ENCODE measurements at places on chromosomes 7 and 10.

GRCh38 chr10:78335371-78335690 is 301.7 kb downstream of the RPS24 start:
- DNase-seq, result no peak

- DNase-seq, result no peak
Measured at GRCh38 chr7:125599387-125599786, 669.8 kb upstream of the POT1 start.

DNA sequence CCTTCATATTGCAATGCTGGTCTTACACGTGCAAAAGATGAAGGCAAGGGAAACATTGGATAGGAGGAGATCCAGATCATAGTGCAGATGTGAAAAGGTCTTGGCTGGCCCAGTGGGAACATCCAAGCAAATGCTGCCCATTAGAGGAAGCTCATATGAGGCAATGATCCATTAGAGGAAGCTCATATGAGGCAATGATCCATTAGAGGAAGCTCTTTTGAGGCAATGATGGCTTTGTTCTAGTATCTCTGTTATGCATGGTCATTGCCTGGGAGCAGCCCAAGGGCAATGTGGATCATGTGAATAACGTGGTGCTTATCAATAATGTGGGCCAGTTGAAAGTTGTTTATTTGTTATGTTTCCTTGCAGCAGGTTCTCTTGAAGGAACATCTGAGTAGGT is 37.8 kb downstream of the STEAP4 start:
- DNase-seq, result no peak

DNA sequence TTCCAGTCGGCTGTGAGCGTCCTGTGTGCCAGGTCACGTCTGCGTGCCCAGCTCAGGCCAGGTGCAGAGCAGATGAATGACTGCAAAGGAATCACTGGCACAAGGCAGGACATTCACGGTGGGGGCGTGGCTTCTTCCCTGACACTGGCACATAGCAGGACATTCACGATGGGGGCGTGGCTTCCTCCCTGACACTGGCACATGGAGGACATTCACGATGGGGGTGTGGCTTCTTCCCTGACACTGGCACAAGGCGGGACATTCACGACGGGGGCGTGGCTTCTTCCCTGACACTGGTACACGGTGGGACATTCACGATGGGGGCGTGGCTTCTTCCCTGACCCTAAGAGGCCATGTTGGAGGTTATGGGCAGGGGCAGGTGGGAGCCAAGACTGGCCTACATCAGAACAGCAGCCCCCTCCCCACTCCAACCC is 64.3 kb downstream of the MYL10 start:
- DNase-seq, result peak; percentile 18

DNA sequence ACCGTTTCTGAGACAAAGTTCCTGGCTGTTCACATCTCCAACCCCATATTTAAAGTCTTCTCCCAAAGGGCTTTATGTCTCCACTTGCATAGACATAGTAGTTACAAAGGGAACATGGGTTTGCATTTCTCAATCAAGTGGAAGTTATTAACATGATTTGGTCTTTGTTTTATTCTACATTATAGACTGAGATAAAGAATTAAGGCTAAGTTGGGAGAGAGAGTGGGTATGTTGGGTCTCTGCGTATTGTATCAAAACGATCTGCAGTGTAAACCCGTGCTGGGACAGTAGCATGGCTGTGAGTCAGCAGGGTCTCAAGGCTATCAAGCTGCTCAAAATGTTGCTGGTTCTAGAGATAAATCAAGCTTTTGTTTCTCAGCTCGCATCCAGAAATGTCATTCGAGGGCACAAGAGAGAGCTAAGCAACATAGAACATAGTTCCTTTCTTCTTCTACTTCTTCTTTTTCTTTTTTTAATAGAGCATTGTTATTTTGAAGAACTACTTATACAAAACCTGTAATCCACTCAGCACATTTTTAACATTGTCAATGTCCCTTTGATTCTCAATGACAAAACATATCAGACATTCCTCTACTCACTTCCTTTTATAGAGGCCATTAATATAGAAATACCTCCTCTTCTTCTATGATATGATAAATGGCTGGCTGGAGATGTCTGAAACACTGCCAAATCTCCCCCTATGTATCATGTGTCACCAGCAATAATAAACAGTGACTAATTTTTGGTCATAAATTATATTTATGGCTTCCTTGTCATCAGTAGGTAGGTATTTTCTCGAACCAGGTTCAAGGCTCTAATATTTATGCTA is 34.5 kb upstream of the RHOBTB1 start:
- no peak for DNase-seq

- DNase-seq, result no peak
Measured at GRCh38 chr10:4719036-4719435, 107.0 kb upstream of the AKR1E2 start.

DNA sequence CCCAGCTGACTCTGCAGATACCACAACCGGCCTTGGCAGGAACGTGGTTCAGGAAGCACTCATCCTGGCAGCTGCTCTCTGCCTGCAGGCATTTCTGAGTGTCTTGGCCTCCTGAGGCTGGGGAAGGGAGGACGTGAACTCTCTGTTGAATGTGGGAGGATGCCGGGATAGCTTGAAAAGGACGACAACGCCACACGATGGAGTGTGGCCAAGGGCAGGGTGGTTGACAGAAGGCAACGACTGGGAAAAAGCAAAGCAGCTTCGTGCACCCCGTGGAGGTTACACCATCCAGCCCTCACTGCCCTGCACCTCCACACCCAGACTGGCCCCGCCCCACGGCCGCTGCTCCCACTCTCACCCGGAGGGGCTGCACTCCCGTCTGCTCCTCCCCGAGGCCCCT is 466.1 kb upstream of the FOXK1 start:
- no peak for DNase-seq

DNA sequence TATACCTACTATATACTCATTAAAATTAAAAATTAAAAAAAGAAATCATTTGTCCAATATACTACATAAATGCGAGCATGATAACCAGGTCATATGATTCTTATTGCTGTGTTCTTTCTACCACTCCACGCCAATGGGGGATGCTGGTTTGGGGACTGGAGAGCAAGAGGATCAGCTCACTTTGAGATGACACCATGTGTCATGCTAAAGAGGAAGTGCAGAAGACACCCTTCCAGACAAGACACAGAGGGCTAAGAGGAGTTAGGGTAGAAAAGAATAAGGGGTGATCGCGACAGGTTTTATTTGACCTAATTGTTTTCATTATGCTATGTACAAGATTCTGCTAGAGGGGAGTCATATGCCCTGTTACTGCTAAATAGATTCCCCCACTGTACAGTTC is 33.8 kb upstream of the MGAM2 start:
- DNase-seq, result no peak

DNA sequence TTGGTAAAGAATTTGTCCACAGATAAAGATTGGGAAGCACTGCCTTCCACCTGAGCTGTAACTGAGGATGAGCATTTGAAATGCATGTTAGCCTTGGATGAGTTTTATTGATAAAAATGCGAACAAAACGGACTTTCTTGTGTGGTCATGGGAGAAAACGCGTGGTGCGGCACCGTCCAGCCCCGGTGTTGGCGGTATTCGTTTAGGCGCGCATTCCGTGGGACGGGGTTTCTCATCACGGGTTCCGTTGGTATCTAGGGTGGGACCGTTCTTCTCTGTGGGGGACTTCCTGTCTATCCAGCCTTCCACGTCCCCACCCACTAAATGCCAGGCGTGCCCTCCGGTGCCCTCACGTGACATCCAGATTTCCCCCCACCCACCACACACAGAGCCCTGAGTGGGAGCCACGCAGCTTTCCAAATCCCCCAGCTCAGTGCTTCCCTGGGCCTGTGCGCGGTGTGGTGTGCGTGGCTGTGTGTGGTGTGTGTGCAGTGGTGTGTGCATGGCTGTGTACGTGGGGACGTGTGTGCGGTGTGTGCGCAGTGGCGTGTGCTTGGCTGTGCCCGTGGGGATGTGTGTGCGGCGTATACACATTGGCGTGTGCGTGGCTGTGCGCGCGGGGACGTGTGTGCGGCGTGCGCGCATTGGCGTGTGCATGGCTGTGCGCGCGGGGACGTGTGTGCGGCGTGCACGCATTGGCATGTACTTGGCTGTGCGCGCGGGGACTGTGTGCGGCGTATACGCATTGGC is 18.1 kb downstream of the IQCE start:
- DNase-seq, result no peak

- DNase-seq, result no peak
Measured at GRCh38 chr7:5419539-5420066, 4.0 kb downstream of the TNRC18 start.

DNA sequence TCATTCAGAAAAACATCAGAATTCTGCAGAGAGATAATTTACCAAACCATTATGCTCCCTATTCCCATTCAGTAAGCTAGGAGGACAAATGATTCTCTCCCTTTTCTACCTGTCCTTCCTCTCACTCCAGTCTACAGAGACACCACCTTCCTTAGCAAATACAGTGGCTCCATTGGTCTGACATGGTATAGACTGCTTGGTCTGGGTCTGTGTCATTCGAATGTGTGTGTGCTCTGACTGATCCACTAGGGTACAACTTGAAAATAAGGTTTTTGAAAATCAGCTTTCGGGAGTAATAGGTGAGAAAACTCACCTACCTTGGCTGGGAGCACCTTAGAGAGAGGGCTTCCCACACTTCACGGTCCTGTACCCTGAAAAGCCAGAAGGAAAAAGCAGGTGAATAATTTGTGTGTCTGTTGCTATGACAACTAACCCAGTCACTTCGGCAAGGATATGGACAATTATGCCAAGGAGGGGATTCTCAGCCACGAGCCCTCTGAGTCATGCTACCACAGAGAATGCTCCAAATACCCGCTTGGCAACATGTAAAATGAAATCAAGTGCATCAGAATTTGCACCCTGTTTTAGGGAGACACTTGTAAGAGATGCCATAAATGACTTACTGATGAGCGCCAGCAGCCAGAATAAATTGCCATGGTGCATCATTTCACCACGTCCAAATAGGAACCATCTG is 114.5 kb upstream of the PRKCQ start:
- peak; percentile 42 for DNase-seq

DNA sequence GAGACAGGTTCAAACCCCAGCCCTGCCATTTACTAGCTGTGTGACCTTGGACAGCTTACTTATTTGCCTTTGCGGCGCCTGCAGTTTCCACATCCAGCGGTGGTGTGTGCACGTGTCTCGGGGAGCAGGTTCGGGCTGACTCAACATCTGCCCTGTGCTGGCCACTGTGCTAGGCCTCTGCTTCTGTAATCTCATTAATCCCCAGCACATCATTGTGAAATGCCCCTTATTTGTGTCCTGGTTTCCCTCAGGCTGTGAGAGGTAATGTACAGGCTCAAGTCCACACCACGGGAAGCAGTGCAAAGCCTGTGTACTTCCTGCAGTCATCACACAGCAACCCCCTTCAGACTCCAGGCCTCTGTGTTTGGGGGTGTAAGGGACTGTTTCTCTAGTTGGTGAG is 285.7 kb downstream of the RPS24 start:
- no peak for DNase-seq

GRCh38 chr10:116296291-116296721 is 23.3 kb upstream of the GFRA1 start:
- no peak for DNase-seq

DNA sequence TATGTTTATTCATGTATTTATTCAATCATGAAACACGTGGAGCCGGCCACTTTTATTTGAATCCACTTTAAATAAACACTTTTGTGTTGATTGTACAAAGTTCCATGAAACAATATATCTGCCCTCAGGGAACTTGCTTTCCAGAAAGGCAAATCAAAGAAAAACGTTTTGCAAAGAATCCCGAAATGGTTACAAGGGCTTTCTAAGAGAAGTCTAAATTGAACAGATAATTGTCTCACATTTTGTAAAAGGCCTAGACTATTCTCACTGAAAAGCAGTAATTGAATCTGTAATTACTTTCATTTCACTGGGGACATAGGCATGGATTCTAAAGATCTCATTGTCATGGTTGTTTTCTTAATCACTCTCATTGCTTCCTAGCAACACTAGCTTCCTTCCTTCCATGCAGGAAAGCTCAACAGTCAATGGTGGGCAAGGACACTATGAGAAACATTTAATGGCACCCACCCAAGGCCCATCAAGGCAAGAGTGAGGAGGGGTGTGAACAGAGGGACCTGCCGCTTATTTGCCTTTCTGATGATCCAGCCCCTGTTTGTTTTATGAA is 622.4 kb upstream of the C7orf33 start:
- no peak for DNase-seq

DNA sequence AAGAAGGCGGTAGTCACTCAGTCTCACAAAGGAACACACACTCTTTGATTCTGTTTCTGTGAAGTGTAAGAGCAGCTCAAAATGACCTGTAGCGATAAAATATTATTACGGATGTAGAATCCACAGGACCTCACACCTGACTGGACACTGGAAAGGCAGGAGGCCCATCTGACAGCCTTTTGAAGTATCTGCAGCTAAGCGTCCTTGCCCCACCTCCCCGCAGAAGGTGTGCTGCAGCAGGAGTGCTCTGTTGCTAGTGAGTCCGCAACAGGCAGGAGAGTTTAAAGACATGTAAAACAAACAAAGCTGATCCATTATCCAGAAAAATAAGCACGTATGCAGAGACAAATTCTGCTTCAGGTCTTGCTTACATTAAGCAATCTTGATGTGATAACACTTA is 355.5 kb downstream of the GPR158 start:
- no peak for DNase-seq

DNA sequence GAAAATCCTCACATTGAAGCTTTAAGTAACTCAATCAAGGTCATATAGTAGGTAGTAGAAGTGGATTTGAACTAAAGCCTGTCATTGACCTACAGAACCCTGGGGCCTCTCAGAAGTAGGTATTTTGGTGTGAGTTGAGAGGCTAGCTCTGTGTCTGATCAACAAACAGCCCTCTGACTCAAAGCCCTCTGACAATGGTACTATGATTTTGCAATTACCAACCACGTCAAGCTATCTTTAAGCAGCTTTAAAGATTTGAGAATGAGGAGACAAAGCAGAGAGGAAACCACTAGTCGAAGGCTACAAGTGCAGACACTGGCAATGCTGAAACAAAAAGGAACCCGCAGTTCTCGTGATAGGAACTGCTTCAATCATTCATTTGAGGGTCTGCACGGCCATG is 19.0 kb upstream of the PDE1C start:
- DNase-seq, result no peak

DNA sequence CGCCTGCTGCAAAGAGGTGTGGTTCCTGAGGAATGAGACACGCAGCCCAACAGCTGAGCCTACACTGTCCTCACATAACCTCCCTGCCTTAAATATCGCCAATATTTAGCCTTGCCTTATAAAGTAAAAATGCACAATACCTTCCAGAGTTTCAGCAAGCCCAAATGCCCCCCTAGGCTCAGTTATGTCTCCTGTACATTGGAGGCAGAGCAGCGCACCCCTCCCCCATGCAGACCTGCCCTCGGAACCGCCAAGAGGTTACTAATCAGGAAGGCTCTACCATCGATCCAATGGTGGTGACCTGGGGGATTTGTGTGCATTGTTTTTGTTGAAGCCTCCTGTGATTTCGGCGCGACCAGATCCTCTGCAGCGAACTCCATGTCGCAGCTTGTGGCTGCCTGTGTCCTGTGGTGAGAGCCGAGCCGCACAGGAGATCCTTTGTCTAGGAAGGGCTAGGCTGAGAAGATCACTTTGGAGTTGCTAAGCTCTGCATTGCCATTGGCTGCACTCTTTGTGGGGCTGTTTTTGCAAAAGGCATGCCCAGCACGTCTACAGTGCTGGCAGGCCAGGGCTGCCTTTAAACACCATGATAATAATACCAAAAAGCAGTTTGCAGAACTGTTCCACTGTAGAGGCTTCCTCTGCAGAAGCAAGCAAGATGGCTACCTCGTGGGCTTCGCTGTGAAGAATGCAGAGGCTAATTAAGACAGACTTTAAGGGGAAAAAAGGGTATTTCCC is 40.1 kb downstream of the TET1 start:
- peak; percentile 73 for DNase-seq
